ENCODE measurements at places on chromosomes 11 and 22.

DNA sequence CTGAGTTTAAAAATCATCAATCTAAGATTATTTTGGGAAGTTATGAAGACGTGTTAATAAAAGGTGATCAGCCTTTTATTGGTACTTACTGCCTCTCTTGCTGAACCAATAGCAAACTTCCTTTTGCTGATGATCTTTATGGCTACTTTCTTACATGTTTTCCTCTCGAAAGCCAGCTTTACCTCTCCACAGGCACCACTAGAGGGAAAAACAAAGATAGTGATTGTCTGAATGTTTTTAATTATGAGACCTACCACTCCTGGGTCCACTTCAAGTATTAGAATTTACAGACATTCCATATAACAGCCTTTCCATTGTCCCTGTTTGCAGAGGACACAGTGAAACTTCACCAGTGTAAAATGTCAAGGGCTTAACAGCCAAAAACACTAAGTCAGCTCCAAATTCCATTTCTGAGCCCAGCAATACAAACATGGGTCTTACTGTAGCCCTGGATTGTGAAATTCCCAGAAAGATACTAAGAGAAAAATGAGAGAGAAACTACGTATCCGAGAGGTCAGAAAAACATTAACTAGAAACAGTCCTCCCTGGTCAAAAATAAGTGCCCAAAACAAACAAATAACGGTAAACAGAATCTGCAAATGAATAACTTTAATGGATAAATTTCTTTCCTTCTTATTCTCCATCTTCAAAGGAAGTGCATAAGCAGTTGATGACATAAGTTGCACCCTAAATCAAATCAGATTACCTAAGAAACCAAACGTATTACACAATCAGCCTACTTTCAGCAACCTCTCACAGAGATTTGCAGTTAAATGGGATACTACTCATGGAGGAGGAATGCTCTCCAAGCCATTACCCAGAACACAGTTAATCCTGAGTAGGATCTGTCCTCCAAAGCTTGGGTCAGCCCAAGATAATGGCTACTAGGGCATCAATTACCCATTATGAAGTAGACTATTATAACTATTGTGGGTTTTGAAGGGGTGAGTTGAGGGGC is 29.5 kb downstream of the CHEK2 start:
- DNase-seq = no peak

DNA sequence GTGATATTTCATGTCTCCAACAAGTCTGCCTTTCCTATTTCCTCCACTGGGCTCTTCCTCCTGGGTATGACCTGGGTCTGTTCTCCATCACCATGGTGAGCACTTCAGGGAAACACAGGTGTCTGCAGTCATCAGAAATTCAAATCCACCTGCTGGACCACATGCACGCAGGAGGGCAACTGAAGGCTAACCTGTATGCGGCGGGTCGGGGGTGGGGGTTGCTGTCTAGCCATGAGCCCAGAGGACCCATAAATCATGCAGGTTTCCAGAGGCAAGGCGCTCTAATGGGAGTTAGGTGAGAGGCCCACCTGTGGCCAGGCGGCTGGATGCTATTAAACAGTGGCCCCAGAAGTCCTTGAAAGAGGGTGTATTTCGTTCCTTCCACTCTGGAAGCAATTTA is 11.1 kb upstream of the PAMR1 start:
- no peak for DNase-seq

DNA sequence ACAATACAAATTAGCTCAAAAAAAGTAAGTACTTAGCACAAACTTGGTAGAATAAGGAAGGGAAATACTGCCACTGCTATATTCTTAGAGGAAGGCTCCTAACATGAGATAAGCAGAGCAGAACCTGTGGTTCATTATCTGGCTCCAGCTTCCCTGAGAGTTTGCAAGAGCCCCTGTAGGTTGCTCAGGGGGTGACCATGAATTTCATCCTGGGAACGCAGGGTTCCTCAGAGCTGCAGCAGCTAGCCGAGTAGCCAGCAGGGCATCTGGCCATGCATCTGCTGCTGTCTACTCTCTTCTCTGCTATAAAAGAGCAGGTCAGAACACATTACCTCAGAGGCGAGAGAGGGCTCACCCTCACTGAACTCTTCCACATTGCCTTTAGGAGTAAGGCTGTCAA is 67.3 kb downstream of the TRPC6 start:
- no peak for DNase-seq

DNA sequence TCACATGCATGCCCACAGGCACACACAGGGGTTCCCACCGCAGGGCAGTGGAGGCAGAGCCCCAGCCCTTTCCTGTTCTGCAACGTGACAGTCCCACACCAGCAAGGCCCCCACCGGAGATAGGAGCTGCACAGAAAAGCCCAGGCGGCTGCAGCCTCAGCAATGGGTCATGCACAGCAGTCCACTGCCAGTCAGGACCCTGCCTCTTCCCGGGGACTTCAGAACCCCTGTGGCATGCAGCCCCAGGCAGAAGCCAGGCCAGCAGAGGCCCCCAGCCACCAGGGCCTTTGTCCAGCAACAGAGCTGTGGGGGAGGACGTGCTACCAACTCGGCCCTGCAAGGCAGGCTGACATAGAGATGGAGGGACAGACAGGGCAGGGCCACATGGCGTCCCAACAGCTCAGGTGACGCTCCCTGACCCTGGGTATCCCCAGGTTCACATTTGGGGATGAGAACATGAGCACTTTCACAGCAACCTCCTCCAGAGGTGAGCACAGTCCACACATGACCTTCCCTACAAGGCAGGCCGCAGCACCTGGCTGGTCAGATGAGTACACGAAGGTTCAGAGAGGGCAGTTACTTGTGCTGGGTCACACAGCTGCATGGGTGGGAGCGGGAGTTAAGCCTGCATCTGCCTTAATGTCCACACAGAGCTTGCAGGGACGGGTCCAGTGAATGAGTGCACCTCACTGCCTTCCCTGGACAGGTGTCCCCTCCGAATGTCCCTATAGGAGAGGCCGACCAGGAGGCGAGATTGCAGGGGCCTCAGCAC is 87.3 kb downstream of the CELSR1 start:
- DNase-seq = no peak

- no peak for DNase-seq
Observed at GRCh38 chr11:126817096-126817495, 183.5 kb downstream of the KIRREL3 start.

DNA sequence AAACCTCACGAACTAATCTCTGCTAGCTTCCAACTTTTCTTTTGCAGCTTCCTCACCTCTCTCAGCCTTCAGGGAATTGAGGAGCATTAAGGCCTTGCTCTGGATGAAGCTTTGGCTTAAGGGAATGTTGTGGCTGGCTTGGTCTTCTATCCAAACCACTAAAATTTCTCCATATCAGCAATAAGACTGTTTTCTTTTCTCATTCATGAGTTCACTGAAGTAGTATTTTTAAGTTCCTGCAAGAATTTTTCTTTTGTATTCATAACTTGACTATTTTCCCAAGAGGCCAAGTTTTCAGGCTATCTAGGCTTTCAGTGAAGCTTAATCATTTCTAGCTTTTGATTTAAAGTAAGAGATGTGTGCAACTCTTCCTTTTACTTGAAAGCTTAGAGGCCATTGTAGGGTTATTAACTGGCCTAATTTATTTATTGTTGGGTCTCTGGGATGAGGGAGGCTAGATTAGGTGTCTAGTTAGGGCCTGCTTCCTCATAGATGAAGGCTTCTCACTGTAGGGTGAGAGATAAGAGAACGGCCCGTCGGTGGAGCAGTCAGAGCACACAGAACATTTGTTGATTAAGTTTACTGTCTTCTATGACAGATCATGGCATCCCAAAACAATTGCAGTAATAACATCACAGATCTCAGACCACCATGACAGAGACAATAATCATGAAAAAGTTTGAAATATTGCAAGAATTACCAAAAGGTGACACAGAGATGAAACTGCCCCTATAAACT is 33.2 kb downstream of the CSF2RB start:
- DNase-seq = no peak

DNA sequence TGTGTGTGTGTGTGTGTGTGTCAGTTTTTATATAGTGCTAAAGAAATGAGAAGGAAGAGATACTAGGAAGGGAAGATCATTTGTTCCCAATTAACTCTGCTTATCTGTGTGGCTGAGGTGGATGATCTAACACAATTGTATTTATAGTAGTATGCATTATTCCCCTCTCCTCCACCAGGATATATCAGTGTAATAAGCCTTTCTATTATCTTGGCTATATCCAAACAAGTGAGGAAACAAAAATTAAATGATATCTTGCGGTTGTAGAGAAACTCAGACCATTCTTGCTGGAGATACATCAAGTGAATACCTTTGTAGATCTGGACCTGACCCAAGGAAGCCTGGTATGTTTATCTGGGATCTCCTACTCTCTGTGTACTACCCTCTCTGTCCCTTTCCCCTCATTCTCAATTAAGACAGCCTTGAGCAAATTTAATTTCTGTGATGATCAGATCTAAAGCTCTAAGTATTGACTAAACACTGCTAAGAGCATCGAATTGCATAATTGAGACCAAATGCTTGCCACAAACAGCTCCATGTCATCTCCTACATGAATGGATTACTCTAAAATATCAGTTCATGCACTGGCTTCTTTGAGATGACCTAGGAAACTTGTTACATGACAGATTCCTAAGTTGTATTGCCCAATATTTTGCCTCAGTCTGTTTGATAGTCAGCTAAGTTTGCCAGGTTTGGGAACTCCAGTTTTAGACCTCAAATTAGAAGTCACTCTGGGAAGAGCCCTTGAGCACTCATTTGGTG is 185.3 kb upstream of the CTSC start:
- no peak for DNase-seq

DNA sequence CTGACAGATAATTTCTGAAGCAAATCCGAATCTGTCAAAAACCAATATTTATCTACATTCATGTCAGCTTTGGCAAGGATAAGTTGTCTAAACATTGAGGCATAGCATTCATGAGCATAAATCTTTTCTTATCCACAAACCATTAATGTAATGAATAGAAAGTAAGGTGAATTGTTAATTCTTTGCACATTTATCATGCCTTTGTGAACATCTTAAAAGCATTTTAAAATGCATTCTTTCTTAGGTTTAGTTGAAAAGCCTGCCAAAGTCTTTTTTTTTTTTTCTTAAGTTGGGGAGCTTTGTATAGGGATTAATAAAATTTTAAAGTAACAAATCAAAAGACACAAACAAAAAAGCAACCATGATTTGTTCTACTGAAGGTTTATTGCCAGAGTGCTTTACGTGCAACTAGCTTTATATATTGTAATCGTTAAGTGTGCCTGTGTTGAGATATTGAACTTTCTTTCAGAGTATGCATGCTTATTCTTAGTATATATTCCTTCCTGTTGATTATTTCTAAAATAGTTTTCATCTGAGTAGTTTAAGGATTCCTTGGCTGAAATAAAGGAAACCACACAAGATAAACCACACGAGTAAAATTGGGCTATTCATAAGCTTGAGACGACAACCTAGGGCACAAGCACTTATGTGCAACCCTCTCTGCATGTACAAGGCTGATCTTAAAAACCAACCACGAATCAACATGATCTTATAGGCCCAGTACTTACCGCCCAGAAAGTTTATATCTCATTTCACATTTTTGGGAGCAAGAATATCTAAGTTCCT is 1110.9 kb upstream of the CNTN5 start:
- DNase-seq = no peak

DNA sequence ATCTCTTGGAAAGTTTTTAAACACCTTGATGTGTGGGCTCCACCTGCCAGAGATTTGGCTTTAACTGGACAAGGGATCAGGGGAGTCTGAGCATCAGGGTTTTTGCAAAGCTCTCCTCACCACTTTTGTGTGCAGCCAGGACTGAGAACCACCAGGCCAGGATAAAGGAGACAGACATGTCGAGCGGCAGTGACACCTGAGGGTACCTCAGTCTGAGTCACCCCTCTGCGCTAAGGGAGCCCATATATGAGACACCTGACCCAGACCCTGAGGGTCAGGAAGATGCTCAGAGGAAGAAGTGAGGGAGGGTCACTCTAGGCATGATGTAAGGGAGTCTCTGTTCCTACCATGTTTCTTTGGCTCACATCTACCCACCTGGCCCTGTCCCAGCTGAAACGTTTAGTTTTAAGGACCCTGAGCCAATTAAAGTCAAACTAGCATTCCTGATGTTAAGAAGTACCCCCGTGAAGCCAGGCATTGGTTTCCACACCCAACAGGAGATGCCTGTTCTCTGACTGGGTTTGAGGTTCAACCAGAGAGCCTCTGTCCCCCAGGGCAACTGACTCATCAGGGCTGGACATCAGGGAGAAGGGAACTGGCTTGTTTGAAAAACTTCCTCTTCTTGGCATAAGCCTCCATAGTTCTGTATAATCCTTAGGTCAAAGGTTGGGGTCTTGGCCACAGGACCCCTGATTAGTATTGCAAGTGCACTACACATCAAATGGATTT is 72.4 kb upstream of the BIRC3 start:
- DNase-seq = no peak

DNA sequence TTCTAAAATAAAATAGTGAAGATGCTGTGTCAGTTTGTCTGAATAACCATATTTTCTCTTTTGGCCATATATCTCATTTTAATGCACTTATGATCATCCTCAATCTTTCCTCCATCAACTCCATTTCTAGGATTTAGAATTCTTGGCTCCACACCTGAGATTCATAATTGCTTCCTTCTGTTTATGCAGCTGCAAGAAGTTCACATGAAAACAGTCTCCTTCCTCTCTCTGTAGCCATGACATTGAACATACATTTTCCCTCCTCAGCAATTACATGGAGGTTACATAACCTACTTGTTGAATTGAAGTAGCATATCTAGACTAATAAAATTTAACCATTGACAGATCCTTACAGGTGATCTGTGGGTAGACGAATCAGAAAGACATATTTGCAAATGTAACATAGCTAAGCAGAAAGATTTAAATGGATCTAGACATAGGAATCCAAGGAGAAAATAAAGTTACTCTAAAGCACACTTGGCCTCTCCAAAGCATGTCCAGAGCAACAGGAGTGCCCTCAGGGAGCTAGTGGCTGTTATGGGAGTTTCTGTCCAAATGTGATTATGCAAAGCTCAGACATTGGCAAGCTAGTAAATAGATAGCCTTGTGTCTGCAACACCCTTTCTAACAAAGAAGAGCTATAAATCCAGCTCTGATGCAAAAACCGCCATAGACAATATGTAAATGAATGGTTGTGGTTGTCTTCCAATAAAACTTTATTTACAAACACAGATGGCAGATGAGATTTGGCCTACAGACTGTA is 119.9 kb upstream of the MPPED2 start:
- DNase-seq = no peak

DNA sequence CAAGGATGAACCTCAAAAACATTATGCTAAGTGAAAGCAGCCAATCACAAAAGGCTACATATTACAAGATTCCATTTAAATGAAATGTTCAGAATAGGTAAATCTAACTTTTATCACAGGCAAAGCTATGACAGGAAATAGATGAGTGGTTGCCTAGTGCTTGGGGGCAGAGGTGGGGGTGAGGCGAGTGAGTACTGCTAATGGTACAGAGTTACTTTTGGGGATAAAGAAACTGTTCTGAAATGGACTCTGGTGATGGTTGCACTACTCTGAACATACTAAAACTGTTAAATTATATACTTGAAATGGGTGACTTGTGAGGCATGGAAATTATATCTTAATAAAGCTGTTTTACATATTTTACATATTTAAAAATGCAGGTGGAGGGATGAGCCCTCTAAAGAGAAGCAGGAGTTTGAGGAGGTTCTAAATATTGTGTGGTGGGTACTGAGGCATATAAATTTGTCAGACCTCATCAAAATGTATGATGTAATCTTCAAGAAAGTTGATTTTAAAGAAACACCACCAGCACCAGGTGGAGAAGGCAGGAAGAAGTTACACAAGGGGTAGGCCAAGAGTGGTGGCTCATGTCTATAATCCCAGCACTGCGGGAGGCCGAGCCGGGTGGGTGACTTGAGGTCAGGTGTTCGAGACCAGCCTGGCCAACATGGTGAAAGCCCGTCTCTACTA is 3.6 kb downstream of the SLC43A1 start:
- DNase-seq = no peak

Measured in urinary bladder (tissue), 4 donors.